ENCODE measurements at places on chromosomes 3 and 15.

DNA sequence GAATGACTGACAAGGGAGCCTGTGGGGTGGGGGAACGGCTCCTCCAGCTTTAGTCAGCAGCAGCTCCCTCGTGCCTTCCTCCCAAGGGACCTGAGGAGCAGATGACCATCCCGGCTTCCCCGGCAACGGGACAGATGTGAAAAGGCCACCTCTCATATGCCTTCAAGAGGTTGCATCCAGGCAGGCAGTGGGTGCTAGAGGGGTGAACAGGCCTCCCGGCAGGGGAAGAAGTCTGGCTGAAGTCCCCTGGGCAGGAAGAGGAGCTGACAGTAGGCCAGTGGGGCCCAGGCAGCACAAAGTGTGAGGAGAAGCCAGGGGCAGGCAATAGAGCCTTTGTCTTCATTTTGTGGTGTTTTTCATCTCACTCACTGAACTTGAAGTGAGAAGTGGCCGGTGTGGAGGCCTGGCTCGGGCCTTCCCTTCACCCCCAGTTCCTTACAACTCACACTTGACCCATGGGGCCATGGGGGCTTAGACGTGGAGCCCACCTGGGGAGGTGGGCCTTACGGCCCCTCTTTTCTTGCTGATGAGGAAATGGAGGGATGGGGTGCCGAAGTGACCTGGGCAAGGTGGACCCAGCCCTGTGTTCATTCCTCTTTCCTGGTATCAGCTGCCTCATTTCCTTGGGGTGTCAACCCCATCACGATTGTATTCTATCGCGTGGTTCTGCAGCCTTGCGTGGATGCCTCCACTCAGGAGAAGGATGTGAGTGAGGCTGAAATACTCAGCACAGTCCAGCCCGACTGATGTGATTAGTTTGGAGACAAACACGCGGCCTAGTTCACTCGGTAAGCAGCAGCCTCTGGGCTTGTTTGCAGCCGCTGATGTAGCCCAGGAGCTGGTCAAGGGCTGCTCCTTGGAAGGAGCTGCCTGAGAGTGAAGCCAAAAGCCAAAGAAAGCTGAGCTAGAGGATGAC is 115.5 kb upstream of the ALDH1A3 start:
- DNase-seq = no peak

- DNase-seq = no peak
These were observed 15.1 kb upstream of the TMEM158 start for GRCh38 chr3:45241206-45241605.

GRCh38 chr3:170414202-170414663 is 4.4 kb upstream of the CLDN11 start:
- DNase-seq = peak; percentile 66

DNA sequence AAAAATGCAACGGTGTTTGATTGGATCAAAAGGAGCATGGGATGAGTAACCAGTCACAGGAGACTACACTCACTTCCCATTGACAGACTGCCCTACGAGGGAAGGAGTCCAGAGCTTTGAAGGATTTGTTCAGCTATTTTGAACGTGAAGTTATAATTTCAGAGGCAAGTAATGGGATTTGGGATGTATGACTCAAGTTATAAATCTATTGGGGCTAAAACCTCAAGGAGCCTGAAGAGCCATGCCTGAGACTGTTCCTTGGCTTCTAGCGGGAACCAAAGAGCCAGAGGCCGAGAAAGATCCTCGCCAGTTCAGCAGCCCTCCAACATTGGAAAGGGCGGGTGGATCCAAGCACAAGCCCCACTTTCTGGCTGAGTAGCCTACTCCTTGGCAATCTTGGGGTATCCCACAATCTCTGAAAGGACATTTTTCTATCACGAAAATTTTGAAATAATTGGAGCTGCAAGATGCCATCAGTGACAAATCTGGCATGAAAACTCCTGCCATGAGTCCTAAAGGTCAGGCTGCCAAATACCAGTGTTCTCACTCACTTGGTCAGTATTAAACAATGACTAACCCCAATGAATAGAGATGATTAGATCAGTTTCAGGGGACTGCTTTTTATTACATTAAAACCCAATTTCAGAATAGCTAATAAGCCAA is 48.6 kb upstream of the SLCO2A1 start:
- no peak for DNase-seq

GRCh38 chr3:109047366-109047765 is 70.6 kb downstream of the MORC1 start:
- no peak for DNase-seq

- no peak for DNase-seq
These were observed 97.7 kb upstream of the NUDT16 start for GRCh38 chr3:131283862-131284261.

DNA sequence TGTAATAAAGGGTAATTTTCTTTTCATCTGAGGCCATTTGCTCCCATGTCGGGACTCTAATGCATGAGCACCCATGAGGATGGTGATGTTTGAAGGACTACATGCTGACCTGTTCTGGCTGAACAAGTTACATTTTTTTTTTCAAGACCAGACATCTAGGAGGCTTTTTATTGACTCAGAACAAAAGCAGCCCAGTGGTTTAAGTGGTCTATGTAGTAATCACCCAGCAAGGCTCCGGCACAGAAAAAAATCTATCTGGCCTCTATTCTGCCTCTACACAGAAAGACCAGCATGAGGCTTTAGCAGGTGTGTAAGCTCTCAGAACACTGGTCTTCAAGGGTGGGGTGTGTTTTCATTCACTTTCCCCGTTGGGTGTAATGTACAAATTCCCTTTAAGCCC is 95.1 kb upstream of the ZBED2 start:
- peak; percentile 21 for DNase-seq

- no peak for DNase-seq
These were observed 118.5 kb downstream of the SERPINI1 start for GRCh38 chr3:167854063-167854462.

GRCh38 chr3:13579063-13579462 is 30.1 kb downstream of the FBLN2 start:
- peak; percentile 43 for DNase-seq

- no peak for DNase-seq
These were observed 231.8 kb upstream of the THRB start for GRCh38 chr3:24726423-24726822.

DNA sequence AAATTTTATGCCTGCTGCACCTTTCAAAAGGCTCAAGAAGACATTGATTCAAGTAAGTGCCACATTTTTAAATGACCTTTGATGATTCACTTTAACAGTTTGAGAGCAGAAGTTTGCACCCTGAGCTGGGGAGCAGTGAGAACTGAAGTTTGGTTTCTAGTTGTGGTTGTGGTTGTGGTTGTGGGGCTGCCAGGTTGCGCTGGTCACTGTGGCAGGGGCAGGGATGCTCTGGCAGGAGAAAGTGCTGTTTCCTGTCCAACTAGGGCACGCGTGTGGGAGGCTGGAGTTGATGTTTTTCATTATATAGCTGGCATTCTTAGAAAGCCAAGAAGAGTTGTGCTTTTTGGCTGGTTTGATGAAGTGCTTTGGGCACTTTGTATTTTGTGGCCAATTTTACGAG is 339.7 kb upstream of the NR2F2 start:
- DNase-seq = no peak

GRCh38 chr3:17039594-17039993 is 154.8 kb downstream of the PLCL2 start:
- peak; percentile 38 for DNase-seq

- no peak for DNase-seq
These were observed 21.0 kb upstream of the SOX2 start for GRCh38 chr3:181690769-181691168.

DNA sequence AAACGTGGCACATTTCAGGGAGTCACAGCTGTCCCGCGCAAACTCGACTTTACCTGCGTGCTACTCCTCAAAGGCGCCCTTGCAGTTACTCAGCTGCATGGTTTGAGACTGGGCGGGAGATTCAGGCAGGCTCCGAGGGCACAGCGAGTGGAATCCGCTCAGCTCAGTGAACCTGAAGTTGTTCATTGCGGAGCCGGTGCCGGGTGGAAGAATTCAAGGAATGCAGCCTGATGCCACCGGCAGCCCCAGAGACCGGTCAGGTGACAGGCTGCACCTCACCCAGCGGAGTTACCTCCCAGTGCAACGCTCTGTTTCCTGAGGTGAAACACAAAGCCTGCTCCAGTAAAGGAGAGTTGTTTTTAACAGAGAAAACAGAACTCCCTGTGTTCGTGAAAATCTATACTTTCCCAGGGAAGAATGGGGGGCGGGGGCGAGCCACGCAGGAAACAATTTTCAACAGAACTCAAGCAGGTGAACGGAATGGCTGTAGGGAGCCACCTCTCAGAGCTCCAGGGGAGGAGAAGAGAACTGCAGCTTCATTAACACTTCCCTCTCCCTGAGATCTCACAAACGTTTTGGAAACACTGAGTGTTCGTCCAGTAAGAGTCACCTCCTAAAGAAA is 3.8 kb downstream of the VEPH1 start:
- DNase-seq = peak; percentile 12

- no peak for DNase-seq
These were observed 252.5 kb upstream of the TGFBR2 start for GRCh38 chr3:30353711-30354467.

- no peak for DNase-seq
These were observed at the start of gene APOD for GRCh38 chr3:195583831-195584542. APOD (minus strand) TSS chr3:195583940; CDS start chr3:195579461, 4,479 bp downstream.

GRCh38 chr15:101111570-101112262 is 140.1 kb downstream of the CHSY1 start:
- no peak for DNase-seq

GRCh38 chr3:9024341-9024740 is 61.1 kb upstream of the RAD18 start:
- DNase-seq = no peak

GRCh38 chr3:135012101-135012500 is 217.0 kb downstream of the EPHB1 start:
- DNase-seq = no peak

DNA sequence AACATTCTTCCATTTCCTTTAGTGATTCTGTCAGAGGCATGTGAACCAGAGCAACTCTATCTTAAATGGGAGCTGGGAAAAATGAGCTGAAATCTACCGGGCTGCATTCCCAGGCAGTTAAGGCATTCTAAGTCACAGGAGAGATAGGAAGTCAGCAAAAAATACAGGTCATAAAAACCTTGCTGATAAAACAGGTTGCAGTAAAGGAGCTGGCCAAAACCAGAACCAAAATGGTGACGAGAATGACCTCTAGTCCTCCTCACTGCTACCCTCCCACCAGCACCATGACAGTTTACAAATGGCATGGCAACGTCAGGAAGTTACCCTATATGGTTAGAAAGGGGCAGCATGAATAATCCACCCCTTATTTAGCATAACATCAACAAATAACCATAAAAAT is 66.4 kb downstream of the B3GALNT1 start:
- no peak for DNase-seq

DNA sequence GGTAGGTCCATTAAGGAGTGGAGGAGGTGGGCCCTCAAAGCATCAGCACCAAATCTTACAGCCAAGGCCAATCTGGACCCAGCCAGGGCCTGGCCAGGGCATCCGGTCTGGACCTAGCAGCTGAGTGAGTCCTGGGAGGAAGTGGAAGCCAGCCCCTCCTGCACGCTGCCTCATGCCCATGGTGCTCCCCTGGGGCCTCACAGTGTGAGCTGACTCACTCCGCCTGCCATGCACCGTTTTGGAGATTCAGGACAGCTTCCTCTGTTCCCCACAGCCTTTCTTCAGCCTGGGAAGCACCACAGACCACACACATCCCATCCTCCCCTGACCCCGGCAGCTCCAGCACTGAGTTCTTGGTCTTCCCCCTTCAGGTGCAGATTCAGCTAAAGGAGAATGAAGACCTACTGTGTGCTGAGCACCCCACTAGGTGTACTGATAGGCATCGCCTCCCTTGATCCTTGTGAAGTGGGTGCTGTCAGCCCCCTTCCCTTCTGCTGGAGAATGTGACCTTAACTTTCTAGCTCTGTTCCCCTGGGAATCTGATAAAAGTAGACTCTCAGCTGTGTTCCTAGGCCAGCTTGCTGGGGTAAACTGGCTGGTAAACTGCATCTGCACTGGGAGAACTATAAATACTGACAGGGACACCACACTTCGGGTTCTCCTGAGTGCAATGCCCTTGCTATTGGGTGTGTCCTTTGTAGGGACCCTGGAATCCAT is 36.8 kb upstream of the SEC13 start:
- peak; percentile 96 for DNase-seq

- no peak for DNase-seq
These were observed at the start of gene TRH for GRCh38 chr3:129974564-129974832. TRH (plus strand) TSS chr3:129974720; CDS start chr3:129975817, 1,097 bp downstream.

DNA sequence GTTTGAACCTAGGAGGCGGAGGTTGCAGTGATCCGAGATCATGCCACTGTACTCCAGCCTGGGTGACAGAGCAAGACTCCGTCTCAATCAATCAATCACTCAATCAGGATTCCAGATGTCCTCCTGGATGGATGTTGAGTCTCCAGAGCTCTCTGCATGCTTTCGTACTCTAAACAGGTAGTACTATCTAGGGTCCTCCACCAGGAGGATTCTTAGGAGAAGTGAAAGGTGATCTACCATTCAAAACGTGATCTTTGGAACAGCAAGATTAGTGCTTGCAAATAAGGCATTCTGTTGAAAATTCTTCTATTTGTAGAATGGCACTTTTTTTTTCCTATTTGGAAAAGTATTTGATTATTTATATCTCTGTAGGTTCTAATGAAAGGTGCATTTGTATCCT is 34.3 kb downstream of the CNOT10 start:
- DNase-seq = no peak

- DNase-seq = no peak
These were observed 357.2 kb downstream of the GABRG3 start for GRCh38 chr15:27328186-27328585.

DNA sequence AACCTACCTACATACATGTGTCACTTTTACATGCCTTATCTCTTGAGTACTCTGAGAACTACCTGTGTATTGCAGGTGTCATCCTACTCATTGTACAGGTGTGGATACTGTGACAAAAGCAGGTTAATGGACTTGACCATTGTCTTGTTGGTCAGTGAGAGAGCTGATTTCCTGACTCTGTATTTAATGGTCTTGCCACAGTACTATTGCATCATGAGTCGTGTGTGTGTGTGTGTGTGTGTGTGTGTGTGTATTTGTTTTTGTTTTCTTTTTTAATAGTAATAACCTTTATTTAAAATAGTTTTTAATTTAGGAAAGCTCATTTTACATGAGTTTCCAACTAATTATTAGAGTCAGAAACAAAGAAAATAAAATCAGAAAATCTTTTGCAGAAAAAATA is 7.7 kb downstream of the SELENOT start:
- no peak for DNase-seq

DNA sequence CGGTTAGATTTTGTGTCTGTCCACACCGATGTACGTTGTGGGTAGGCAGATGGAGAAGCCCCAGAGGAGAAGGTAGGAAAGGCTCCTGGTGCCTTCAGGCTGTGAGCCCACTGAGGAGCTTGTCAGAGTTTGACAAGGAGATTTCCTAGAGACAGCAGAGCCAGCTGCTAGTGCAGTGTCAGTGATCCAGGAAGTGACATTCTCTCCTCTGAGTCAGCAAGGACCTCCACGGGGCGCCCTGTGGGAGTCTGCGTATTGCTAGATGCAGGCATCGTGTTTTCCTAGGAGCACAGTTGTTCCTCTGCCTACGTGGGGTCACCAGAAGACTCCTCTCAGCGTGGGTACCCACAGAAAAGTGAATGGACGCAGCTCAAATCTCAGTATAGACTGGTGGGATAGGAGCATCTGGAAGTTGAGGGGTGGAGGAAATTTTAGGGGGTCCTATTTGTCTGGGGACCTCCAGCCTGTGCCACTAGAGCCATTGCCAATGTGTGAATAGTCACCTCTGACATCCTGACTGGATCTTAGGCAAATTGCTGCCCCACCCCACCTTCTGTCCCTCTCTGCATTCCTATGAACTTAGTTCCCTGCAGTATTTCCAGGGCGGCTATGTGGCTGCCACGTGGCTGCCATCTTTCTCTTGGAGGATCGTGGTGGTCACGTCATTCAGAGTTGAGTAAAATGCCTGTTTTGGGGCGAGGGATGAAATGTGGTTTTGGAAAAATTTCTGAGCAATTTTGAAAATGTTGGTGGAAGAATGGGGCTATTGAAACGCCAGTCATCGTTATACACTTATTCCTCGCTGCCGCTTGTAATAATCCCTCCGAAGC is 84.8 kb upstream of the KLHL25 start:
- no peak for DNase-seq
